HFF-Myc (cell line): ENCODE measurements at places on chromosomes 5 and 9.
A peak's percentile ranks its signal among the peaks of the same experiment; 100 is the strongest.

- DNase-seq = peak; percentile 6
Measured at GRCh38 chr5:58751222-58751837, 168.5 kb downstream of the RAB3C start.

DNA sequence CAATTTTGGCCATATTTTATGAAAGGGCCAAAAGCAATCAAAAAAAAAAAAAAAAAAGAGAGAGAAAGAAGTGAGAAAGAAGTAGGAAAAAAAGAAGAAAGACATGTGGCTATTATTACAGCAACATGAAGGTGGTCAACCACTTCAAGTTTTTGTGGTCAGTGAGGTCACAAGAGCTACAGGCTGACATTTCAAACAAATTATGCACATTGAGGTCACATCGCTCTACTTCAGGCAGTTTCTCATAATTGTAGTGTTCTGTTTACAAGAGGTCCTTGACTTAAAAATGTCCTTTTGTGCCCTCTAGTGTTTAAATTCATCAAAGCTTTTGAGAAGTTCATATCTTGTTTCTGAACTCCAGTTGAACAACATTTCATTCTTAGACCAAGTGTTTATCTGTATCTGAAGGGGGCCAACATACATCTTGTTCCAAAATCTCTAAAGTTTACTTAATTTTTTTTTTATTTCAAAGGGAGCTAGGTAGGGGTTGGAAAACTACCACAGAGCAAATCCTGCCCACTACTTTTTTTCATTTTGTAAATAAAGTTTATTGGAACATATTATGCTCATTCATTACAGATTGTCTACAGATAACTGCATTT is 513.1 kb downstream of the PDE4D start:
- DNase-seq = peak; percentile 92

GRCh38 chr9:130159915-130160670 is 12.1 kb upstream of the NCS1 start:
- no peak for DNase-seq

DNA sequence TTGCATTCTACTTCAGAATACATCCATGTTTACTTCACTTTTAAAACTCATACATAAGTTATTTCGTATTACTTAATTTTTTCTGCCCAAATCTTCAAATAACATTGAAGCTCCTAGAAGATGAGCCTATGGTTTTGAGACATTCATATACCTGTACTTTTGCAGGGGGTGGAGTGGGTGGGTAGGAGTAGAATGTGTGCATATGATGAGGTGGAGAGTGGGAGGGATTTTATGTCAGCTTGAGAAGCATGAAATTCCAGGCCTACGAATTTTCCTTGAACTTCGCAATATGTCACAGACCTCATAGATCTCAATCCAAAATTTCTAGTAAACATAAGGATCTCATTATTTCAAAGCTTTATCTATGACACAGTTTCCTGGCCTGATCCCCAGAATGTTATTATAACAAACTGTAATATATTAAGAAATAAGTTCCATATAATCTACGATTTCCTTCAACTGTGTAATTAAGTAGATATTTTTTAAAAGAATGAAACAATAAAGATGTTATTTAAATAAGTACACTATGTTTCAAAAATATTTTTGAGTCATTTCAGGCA is 19.7 kb upstream of the MOB3B start:
- DNase-seq = no peak

DNA sequence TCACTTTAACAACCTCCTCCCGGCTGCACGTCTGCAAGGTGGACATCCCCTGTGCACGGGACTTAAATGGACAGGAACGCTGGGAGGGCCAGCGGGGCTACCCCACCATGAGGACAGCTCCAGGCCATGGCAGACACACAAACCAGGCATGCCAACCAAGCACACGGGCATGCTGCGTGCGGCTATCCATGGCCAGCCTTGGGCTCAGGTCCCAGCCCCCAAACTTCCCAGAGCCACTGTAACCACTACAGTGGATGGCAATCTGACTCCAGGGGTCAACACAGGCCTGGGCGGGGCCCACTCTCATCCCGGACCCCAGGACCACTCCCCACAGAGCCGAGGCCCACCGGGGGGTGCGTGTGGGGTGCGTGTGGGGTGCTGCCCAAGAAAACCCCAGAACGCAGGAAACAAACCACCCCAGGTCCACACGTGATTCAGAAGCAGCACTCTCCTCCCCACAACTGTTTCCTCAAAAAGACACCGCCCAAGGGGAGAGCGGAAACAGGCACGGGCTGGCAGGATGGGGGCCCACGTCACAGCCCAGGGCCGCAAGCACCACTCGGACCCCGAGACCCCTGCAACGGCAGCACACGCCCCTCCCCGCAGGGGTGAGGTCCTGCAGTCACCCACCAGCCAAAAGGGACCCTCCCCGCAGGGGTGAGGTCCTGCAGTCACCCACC is 7.4 kb downstream of the SLC12A7 start:
- no peak for DNase-seq

DNA sequence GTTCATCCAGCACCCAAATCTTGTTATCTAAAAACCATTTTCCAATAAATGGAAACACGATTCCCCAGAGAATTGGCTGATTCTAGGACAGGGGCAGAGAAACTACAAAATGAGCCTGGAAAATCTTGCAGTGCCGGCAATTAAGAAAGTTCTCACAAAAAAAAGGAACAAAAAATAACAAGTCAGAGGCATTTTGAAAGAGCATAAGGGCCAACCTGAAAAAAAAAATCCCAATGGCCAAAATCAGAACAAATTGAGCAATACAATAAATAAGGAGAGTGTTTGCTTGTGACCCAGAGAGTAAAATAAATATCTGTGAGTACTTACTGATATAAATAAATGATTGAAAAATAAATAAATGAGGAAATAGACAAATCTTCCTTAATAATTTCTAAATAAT is 55.1 kb upstream of the S1PR3 start:
- no peak for DNase-seq

GRCh38 chr5:34491251-34491620 is 164.9 kb upstream of the RAI14 start:
- no peak for DNase-seq

DNA sequence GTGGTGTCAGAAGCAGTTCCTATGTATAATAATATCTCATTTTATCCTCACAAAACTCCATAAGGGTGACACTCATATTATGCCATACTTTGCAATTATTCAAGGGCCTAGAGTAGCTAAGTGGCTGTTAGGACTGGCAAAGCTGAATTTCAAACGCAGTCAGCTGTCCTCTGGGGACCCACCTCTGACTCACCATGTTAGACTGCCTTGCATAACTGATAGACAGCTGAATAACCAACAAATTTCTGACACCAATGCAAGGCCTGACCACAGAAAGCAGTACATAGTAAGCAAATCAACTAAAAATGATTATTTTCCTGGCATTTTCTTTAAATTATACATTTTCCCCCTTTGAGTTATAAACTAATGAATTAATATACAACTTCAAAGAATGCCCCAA is 251.6 kb upstream of the PTGER4 start:
- no peak for DNase-seq

GRCh38 chr9:134623258-134624066 is 18.1 kb upstream of the COL5A1 start:
- DNase-seq = no peak

GRCh38 chr5:469752-470483 is 26.9 kb downstream of the EXOC3 start:
- DNase-seq = no peak

GRCh38 chr5:73997960-73998359 is 372.0 kb downstream of the ARHGEF28 start:
- DNase-seq = no peak

DNA sequence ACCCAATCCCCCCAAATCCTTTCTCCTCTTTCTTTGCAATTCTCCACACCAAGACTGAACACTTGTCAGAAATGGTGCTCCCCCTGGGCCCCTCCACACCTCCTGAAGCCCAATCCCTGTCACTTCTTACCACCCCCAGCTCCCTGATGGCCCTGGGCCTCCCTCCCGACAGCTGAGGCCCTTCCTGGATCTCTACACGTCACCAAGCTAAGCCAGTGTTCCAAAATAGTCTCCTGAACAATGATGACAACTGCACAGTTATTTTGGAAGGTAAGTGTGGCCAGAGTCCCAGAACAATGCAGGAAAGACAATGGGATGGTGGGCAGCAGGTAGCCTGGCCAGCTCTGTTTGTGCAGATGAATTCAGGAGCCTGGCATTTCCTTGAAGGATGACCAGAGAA is 63.7 kb upstream of the PRSS3 start:
- DNase-seq = no peak

GRCh38 chr9:13570068-13570974 is 290.8 kb upstream of the MPDZ start:
- DNase-seq = no peak

GRCh38 chr5:178201221-178201926 is 3.0 kb upstream of the HNRNPAB start:
- DNase-seq = no peak
